NCI-H187 (cell line): ENCODE measurements at places on chromosomes 11 and 22.

DNA sequence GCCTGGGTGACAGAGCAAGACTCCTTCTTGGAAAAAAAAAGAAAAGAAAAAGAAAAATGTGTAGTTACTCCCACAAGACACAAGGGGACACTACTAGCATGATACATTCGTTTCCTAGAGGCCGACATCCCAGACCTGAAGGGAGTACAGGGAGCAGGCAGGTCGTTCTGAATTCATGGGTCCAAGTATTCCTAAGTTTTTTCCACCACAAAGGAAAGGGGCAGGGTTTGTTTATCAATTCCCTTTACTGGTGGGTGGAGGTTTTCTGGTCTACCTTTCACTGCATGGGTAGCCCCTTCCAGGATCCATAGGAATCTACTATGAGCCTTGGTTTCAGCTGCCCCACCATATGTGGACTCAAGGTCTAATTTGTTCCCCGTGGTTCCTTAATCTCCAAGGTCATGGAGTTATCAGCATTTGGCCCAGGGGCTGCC lies 11.8 kb downstream of the TIGD3 start:
- DNase-seq, result no peak

GRCh38 chr22:44051358-44051757 lies 27.3 kb downstream of the PARVB start:
- no peak for DNase-seq

DNA sequence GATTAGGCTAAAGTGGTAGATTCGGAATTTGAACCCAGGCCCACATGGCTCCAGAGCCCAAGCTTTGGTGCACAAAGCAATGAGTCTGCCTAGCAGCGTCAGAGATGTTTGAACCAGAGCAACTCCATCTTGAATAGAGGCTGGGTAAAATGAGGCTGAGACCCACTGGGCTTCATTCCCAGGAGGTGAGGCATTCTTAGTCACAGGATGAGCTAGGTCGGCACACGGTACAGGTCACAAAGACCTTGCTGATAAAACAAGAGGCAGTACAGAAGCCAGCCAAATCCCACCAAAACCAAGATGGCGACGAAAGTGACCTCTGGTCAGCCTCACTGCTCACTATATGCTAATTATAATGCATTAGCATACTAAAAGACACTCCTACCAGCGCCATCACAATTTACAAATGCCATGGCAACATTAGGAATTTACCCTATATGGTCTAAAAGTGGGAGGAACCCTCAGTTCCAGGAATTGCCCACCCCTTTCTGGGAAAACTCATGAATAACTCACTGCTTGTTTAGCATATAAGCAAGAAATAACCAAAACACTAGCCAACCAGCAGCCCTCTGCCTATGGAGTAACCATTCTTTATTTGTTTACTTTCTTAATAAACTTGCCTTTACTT lies 40.3 kb upstream of the DAGLA start:
- DNase-seq, result no peak

DNA sequence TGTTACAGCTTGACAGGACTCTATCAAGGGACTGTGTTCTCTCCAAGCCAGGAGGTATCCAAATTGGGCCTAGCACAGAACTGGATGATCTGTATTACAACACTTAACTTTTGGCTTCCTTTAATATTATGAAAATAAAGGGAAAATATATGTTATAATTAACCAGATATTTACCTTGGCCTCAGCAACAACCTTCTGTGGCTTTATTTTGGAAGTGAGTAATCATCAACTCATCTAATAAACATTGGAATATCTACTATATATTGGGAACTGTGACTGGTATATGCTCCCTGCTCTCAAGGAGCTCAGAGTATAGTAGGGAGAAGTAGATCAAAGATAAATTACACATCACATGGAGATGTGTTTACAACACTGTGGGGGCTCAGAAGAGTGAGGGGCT lies 352.2 kb downstream of the METTL15 start:
- no peak for DNase-seq

GRCh38 chr11:678297-678696 lies 16.7 kb downstream of the DEAF1 start:
- DNase-seq, result no peak

- peak; percentile 46 for DNase-seq
Observed at GRCh38 chr11:121466063-121466794, 13.5 kb upstream of the SORL1-AS1 start.

- no peak for DNase-seq
Observed at GRCh38 chr11:64088162-64089026, 52.7 kb downstream of the FLRT1 start.

DNA sequence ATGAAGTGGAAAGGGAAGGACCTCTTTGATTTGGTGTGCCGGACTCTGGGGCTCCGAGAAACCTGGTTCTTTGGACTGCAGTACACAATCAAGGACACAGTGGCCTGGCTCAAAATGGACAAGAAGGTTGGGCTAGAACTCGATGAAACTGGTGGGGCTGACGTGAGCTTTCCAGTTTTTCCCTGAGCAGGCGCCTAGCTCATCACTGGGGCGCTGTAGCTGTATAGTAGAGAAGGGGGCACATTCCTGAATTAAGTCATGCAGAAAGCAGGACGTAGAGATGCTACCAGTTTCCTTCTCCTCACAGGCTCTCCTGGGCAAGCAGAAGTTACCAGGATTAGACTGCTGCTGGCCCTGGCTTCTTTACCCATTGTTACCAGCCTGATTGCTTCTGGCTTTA lies 33.3 kb downstream of the NF2 start:
- no peak for DNase-seq
